ENCODE measurements at places on chromosomes 7 and 10.

GRCh38 chr10:60662917-60663614 is 115.2 kb upstream of the CDK1 start:
- DNase-seq: no peak

DNA sequence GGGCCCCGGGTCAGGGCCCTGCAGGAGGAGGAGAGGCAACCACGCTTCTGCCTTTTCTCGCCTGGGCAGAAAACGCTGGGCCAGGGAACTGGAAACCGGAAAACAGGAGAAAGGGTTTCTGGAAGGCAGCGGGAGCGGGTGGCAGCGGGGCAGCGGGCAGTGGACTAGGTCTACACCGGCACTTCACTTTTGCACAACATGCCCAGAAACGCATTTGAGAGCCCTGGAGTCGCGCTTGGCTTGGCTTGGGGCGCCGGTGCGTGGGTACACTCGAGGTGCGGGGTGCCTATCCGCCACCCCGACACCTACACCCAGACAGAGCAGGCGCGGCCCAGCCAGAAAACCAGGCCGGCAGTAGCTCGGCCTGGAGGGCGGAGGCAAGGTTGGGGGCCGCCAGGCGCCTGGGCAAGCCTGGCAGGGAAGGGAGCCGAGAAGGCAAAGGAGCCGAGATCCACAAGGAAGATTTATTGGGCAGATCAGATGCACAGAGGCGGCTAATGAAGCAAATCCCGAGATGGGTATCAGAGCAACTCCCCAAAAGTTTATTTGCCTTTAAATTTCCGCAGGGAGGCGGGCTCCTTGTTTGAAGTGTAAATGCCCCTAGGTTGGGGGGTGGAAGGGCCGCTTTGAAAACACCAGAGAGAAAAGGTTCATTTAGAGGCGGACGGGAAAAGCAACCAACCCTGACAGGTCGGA is 3.2 kb upstream of the PAX2 start:
- no peak for DNase-seq

DNA sequence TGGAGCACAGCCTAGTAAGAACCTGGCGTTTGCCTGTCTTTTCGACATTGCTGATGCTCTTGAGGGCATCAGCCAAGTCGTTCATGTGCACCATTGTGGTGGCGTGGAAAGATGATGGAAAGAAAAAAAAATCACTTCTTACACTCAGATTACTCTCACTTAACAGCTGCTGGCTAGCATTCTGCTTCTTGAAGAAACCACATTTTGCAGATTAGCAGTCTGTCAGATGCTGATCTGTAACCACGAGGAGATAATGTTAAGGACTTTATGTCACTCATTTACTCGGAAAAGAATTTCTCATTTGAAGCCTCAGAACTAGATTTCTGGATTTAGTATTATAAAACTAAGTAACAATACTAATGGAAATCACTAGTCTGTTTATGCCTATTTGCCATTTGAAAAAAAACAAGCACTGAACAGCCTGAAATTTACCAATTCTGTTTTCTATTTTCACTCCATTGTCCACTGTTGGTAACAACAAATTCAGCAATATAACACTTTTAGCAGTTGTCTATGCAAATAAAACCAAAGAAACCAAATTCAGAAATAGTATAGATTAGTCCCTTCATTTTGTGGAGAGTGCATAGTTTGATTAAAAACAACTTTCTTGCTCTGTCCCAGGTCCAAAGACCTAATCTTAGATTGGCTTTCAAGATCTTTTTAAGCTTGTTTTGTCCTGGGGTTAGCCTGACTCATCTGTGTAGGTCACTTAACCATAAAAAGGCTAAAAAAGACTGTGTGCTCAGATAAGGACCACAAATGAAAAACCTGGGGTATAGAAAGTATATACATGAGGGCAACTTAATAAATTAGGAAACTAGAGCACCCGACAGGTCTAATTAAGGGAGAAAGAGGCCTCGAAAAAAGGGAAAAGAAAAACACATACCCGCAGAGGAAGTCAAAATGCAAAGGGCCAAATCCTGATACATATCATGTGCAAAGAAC is 67.5 kb downstream of the NT5C2 start:
- no peak for DNase-seq

GRCh38 chr10:117972168-117972837 is 74.4 kb downstream of the RAB11FIP2 start:
- DNase-seq: no peak

DNA sequence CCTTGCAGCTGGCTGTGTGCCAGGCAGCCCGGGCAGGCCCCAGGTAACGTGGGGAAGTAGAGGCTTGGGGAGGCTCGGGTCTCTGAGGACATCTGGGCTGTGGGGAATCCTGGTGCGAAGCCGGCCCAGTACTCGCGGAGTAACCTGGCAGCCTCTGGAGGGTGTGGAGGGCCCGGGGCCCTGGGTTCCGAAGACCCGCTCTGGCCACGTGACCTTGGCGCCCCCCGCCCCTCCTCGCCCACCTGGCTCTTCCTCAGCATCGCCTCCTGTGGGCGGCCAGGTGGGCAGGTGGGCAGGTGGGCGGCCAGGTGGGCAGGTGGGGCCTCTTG is 143.1 kb downstream of the WDR37 start:
- no peak for DNase-seq

DNA sequence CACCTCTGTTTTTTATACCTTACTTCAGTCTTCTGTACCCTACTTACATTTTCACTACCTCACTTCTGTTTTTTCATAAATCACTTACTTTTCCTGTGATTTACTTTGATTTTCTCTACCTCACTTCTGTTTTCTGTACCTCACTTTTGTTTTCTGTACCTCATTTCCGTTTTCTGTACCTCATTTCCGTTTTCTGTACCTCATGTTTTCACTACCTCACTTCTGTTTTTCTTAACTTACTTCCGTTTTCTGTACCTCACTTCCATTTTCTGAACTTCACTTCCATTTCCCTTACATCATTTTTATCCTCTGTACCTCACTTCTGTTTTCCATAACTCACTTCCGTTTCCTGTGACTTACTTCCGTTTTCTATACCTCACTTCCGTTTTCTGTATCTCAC is 492.0 kb upstream of the AKR1E2 start:
- no peak for DNase-seq

GRCh38 chr7:46930366-46930765 is 651.5 kb downstream of the TNS3 start:
- no peak for DNase-seq

- no peak for DNase-seq
Measured at GRCh38 chr7:37285706-37286453, 162.8 kb downstream of the ELMO1 start.

GRCh38 chr7:157402911-157403534 is 66.2 kb downstream of the DNAJB6 start:
- DNase-seq: no peak

GRCh38 chr7:47418601-47419309 is 163.2 kb downstream of the TNS3 start:
- DNase-seq: no peak

DNA sequence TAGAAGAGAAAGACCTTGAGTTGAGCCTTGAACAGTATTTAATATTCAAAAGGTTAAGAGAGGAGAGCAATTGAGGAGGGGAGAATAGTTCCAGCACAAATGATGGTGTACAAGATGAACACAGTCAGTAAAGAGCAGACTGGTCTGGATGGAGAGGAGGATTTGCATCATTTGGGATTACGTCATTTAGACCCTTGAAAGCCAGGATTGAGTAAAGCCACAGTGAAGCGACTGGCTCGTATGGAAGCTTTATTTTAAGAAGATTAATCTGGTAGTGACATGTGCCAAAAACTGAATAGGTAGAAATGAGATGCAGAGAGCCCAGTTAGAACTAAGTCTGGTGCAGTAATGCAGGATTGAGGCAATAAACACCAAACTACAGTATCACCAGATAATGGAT is 52.6 kb downstream of the TRUB1 start:
- no peak for DNase-seq

- DNase-seq: no peak
Measured at GRCh38 chr7:87574630-87575029, 26.1 kb downstream of the ABCB1 start.

DNA sequence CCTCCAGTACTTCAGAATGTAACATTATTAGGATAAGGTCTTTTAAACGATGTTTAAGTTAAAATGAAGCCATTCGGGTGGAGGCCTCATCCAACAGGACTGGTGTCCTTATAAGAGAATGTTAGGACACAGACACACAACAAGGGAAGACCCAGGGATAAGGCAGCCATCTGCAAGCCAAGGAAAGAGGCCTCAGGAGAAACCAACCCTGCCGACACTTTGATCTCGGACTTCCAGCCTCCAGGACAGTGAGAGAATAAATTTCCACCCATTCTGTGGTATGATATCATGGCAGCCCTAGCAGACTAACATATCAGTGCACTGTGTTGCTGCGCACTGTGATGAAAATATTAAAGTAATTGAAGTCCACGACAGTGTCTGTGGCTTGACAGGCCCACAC is 250.8 kb downstream of the COBL start:
- DNase-seq: no peak

- DNase-seq: no peak
Measured at GRCh38 chr7:106058928-106059324, 53.2 kb downstream of the SYPL1 start.

- DNase-seq: no peak
Measured at GRCh38 chr7:132592936-132593335, 16.7 kb upstream of the PLXNA4 start.

DNA sequence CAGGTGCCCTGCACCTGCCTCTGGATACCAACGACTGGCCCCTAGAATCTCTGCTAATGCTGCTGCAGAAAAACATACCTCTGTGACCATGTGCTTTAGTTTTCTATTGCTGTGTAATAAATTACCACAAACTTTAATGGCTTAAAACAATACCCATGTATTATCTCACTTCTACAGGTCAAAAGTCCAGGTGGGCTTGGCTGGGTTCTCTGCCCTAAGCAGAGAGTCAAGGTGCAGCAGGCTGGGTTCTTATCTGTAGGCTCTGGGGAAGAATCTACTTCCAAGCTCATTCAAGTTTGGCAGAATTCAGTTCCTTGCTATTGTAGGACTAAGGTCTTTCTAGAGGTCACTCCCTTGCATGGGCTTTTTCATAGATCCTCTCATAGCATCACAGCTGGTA is 52.3 kb downstream of the CCDC71L start:
- no peak for DNase-seq

DNA sequence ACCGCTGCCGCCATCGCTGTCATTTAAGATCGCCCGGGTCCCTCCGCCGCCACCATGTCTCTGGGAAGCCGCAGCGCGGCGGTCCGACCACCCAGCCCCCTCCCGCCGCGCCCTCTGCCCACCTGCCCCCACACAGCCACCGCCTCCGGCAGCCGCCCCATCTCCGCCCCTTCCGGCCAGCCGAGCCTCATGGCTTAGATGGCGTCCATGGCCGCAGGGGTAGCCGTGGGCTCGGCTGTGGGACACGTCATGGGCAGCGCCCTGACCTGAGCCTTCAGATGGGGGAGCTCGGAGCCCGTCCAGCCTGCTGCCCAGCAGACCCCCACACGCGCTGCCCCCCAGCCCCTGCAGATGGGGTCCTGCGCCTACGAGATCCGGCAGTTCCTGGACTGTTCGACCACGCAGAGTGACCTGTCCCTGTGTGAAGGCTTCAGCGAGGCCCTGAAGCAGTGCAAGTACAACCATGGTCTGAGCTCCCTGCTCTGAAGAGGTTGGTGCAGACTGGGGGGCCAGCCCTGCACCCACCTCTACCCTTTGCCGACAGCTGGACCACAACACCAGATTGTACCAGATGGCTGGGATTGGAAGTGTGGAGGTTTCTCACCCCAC is 38.0 kb upstream of the TARP start:
- DNase-seq: no peak

GRCh38 chr10:72009425-72010081 is 45.4 kb downstream of the CHST3 start:
- DNase-seq: no peak

DNA sequence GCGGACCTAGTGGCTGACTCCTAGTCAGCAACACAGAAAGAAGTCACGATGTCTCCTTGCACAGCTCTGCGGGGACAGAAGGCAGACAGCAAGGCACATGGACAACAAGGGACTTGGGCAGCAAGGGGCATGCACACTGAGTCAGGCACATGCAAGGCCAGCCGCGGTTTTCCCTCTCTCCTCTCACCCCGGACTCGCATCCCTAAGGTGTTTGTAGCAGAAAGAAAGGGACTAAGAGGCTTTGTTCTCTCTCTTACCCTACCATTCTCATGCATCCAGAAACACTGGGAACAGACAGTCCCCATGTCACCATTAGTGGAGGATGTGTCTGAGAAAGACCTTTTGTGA is 193.3 kb upstream of the PHF14 start:
- DNase-seq: no peak

GRCh38 chr10:78959924-78960285 is 108.9 kb upstream of the ZMIZ1 start:
- DNase-seq: no peak

GRCh38 chr7:2665359-2665791 is 22.6 kb upstream of the AMZ1 start:
- DNase-seq: no peak

DNA sequence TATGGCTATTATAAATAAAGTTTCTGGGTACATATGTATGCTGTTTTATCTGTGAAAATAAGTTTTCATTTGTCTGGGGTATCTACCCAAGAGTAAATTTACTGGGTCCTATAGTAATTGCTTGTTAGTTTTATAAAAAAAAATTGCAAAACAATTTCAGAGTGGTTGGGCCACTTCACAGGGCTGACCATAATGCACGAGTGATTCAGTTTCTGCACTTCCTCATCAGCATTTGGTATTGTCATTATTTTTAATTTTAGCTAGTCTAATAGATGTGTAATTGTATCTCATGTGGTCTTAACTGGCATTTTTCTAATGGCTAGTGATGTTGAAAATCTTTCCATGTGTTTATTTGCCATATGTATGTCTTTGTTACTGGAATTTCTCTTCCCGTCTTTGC is 452.4 kb upstream of the AKR1E2 start:
- no peak for DNase-seq

GRCh38 chr7:93574646-93575554 is at the start of gene CALCR:
Gene CALCR, minus strand, starts transcription at chr7:93574724. Its CDS starts 87,743 bp downstream, at chr7:93486981.
- no peak for DNase-seq

DNA sequence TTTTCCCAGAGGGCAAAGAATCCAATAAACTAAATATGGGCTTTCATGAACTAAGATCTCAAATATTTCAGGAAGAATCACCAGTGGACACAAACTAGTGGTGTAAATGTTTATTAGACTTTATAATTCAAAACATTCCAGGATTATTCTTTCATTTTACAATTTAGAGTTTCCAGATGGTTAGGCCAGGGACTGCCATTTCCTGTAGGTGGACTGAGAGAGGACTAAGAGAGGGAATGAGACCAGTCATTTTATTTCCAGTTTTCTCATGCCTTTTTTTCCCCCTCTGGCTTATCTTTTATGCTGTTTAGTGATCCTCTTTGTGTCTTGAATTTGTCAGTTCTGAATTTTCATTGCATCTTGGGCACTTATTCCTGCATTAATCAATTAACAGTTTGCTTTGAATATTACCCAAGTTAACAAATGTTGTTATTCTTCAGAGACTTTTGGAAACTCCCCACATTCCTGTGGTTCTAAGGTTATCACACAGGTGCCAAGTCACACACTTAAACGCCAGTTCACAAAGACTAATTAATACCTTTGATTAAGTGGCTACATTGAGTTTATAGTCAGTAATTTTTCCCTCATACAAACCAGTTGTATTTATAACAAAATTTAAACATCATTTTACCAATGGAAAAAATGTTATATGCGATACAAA is 12.3 kb downstream of the CISD1 start:
- no peak for DNase-seq

Data from activated naive CD4-positive, alpha-beta T cell (primary cell).